ENCODE measurements at places on chromosomes 11 and 22. TPM values are rescaled to one million over a fixed set of nuclear protein-coding genes. Genes with fewer than 3 reads are reported as not detected.

KRTAP5-5 gene
- total RNA-seq: not detected

SYCE3 gene
- not detected for total RNA-seq

SMTNL1 gene
- total RNA-seq: not detected

FADS3 gene
- total RNA-seq: 97.4 TPM

PRPF19 gene
- 71.6 TPM for total RNA-seq

KRTAP5-10 gene
- not detected for total RNA-seq

P2RY2 gene
- total RNA-seq: 19.8 TPM

MMP12 gene
- total RNA-seq: not detected

TMEM86A gene
- total RNA-seq: 2.7 TPM

MCM5 gene
- 12.1 TPM for total RNA-seq

TECTA gene
- not detected for total RNA-seq

KRTAP5-4 gene
- total RNA-seq: not detected

SPECC1L gene
- total RNA-seq: 20.7 TPM

WBP2NL gene
- total RNA-seq: under 0.01 TPM

OMP gene
- total RNA-seq: not detected

SCGB1A1 gene
- not detected for total RNA-seq

LRRC55 gene
- not detected for total RNA-seq

MS4A6E gene
- total RNA-seq: not detected

HTR3A gene
- total RNA-seq: not detected

GLYATL1 gene
- under 0.01 TPM for total RNA-seq

SERPIND1 gene
- not detected for total RNA-seq

TMEM109 gene
- total RNA-seq: 17.4 TPM

ALKBH3 gene
- total RNA-seq: 34.5 TPM

RIMBP3B gene
- not detected for total RNA-seq

OR8K5 gene
- not detected for total RNA-seq

MCHR1 gene
- total RNA-seq: 0.24 TPM

KRTAP5-7 gene
- not detected for total RNA-seq

SLC22A25 gene
- not detected for total RNA-seq

TNNT3 gene
- total RNA-seq: 0.96 TPM

MFRP gene
- total RNA-seq: not detected

HSD17B12 gene
- total RNA-seq: 75.2 TPM

GNG3 gene
- total RNA-seq: not detected

LRRC74B gene
- total RNA-seq: not detected

SERPING1 gene
- total RNA-seq: 2.9 TPM

MMP11 gene
- 3.4 TPM for total RNA-seq

CELSR1 gene
- total RNA-seq: 81.2 TPM

RIBC2 gene
- total RNA-seq: not detected

BATF2 gene
- 0.21 TPM for total RNA-seq

LARGE2 gene
- total RNA-seq: 11.7 TPM

SMIM35 gene
- total RNA-seq: not detected

IL18 gene
- total RNA-seq: 30.8 TPM

UPK3A gene
- total RNA-seq: not detected

KDM4F gene
- total RNA-seq: not detected

MYOD1 gene
- not detected for total RNA-seq

MMP1 gene
- total RNA-seq: 97.4 TPM

DEFB131B gene
- not detected for total RNA-seq

Measured in tracheal epithelial cell (primary cell).